ENCODE measurements at places on chromosomes 6 and 20. TPM values are rescaled to one million over a fixed set of nuclear protein-coding genes. Genes with fewer than 3 reads are reported as not detected.

DNA sequence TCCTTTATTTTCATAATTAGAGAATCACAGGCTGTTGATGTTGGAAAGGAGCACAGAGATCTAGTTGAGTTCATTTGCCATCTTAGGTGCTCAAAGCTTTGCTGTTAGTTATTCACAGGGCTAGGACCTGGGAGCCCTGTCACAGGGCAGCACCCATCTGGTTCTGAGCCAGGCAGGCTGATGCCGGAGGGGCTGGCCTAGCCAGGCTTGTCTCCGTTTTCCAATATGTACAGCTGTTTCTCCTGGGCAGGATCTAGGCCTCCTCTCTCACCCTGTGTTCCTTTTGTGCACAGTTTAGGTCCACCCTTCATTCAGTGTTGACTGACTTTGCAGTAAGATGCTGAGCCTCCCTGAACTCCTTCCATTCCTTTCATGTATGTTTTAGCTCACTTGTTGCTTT, 33.4 kb downstream of the LRRC1 start:
- peaks cover 81% of the 10 kb centered on the region for H3K4me1 ChIP-seq
- H3K27me3 ChIP-seq, result no peaks in the 10 kb centered on the region
- no peaks in the 10 kb centered on the region for H3K36me3 ChIP-seq
- H3K4me3 ChIP-seq, result no peak overlapping the region
- DNase-seq, result no peak

DNA sequence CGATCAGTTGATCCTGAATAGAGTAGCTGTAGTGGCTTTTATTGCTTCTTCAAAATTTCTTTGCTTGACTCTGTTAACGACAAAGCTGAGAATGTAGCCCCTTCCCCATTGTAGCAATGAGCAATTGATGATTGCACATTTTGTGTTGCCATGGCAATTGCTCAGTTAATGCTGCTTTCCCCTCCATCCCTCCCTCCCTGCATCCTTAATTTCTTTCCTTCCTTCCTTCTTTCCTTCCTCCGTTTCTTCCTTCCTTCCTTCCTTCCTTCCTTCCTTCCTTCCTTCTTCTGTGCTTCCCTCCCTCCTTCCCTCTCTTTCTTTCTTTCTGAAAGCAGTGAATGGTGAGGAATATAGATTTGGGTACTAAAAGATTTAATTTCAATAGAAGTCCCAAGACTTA, 557.3 kb upstream of the MAP3K7 start:
- no peaks in the 10 kb centered on the region for H3K27me3 ChIP-seq
- DNase-seq, result no peak
- no peak overlapping the region for H3K4me3 ChIP-seq
- no peaks in the 10 kb centered on the region for H3K36me3 ChIP-seq
- no peaks in the 10 kb centered on the region for H3K4me1 ChIP-seq
- H3K27ac ChIP-seq, result no peak overlapping the region

Gene C6orf52
- total RNA-seq, result 4.3 TPM

Gene ESR1
- total RNA-seq, result not detected

Gene CCR6
- not detected for total RNA-seq
